ENCODE measurements at places on chromosomes 2 and 18.
A peak's percentile ranks its signal among the peaks of the same experiment; 100 is the strongest.

DNA sequence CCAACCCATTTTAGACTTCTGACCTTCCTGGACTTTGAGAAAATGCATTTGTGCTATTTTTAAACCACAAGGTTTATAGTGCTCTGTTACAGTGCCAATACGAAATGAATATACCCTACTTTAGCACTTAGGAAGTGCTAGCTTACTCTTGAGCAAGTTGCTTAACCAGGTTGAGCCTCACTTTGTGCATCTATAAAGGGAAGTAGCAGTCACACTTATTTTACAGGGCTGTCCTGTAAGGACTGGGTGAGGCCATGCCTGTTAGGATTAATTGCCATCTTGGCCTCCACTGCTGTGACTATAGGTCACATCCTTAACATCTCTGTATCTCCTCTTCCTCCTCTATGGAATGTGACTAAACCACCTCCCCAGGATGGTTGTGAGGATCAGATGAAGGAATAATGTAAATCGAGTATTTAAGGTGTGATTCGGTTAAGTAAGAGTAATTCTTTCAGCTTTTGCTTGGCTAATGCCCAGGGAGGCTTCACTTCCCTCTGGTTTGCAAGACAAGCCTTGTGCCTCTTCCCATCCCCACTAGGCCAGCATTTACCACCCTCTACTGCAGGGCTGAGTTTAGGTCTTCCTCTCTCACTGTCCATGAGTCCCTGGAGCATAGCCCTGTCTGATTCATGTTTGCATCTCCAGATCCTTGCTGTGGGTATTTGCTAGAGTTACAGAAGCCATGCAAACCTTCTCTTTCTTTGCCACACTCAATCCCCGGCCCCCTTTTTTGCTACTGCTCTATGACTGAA lies 341.2 kb downstream of the ZNF521 start:
- no peak for DNase-seq

DNA sequence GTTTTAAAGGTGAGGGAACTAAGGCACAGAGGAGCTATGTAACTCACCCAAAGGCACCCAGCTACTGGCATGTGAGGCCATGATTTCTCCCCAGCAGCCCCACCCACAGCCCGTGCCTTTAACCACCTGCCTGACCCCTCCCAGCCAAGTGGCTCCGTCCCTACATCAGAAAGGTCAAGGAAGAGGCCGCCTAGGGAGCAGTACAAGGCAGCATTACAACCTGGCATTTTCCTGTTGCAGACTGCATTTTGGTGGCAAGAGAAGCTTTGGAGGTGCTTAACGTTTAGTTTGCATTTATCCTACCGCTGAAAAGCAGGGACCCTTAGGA lies 17.5 kb downstream of the STEAP3 start:
- DNase-seq: no peak

GRCh38 chr18:31723990-31724711 lies 36.5 kb downstream of the SLC25A52 start:
- no peak for DNase-seq

- DNase-seq: no peak
Measured at GRCh38 chr2:128797092-128797491, 478.4 kb upstream of the HS6ST1 start.

GRCh38 chr2:23597687-23598086 lies 212.7 kb downstream of the KLHL29 start:
- DNase-seq: no peak

DNA sequence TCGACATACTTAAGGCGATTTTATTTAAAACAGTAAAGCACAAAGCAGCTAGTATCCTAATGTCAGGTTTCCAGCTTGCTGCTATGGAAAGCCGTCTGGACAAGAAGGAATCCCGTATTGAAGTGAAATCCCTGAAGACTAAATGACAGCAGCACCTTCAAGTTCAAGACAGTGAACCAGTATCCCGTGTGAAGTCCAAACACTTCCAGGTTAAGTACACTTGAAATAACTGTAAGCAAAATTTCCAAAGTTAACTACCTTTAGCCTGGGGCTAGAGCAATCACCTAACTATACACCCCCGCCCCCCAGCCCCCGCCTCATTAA lies 1.2 kb downstream of the MBOAT2 start:
- DNase-seq: no peak

DNA sequence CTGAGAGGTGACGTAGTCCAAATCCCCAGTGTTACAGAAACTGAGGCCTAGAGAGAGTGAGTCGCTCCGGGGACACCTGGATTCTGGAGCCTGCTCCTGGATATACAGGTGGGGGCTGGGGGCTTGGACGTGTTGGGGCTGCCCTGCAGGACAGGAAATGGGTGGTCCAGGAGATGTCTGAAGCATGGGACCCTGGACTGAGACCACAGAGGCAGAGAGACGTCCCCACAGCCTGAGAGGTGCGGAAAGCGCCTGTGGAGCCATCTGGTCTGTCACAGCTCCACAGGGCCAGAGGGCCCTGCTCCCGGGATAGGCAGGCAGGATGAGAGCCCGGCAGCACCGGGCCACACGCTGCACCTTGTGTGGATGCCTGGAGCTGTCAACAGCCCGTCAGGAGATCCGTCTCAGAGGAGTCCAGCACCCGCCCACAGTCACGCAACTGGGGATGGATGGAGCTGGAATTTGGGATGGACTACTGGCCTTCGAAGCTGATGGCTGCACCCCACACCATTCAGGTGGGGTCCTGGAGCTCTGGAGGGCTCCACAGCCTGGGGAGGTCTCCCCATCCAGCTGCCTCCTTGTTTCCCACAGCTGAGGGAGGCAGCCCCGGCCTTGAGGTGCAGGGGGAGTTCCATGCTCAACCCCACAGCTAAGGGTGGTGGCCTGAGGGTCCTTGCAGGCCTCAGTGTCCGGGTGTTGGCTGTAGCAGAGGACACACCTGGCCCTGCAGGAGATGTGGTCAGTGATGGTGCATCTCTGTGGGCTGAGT lies 303.0 kb downstream of the NDUFA10 start:
- no peak for DNase-seq

DNA sequence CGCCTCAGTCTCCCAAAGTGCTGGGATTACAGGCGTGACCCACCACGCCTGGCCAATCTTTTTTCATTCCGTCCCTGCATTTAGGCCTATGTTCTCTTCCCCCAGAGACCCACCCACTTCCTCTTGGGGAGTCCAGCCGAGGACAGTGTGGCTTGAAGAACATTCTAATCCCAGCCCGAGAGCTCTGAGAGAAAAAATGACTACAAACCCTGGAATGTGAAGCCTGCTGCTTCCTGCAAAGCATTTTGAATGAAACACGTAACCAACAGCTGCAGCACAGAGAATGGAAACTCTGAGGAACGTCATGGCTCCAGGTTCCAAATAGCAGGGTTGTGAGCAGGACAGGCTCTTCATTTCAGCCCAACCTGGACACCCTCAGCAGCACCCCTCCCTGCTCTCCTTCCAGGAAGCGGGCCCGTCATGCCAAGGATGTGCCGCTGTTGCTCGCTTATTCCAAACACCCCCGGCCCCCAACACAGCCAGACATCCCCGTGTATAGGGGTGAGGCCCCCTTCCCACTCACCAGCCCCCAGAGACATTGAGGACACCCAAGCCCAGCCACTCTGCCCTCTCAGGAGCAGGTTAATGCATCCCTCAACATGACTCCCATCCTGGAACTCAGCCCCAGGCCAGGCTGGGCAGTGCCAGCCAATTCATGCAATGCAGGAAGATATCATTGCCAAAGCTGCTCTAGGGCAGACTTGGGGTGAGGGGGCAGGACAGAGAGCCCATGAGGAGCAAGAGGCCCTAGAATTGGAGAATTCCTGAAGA lies 139.8 kb downstream of the ZFP36L2 start:
- DNase-seq: no peak

DNA sequence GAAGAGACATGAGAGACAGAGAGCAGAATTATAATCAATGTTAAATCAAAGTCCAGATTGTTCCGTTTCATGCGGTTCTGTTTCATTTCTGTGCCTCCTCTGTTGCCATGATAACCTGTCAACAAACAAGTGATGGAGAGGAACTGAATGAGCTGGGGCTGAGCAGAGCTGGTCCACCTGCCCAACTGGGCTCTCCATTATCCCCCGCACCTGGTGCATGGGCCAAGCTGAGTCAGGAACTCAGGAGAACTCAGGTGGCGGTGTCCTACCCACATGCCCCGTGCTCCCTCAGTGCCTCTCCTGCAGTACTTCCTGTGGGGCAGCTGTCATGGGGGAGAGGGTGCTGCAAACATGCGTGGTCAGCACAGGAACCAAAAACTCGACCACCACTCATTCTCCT lies 178.8 kb downstream of the TTC32 start:
- DNase-seq: no peak

DNA sequence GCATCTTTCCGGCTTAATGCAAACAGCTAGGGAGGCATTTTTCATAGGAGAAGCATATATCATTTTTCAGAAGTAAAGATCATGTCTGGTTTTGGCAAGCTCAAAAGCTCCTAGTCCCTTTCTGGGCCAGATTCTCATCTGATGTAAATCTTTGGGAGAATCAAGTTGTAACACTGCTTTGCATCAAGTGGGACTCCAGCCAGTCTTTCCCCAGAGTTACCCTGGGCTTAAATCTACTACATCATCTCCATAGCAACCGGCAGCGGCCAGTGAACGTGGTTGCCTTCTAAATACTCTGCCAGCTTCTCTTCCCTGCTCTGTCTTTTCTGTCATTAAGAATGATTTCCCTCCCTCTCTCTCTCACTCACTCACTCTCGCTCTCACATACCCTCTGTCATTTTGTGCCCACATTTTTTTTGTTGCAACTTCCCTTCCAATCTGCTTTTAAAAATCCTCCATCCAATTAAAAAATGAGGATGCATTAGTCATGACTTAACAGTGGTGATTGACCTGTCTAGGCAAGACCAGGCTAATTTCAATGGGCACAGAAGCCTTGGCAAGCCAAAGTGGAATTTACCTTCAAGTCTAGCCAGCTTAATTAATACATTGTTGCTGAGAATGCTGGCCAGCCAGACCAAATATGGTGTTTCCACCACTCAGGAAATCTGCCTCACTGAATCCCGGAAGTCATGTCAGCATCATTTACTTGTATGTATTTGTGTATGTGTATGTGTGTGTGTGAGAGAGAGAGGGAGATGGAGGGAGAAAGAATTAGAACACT lies 93.0 kb downstream of the NRP2 start:
- DNase-seq: no peak

DNA sequence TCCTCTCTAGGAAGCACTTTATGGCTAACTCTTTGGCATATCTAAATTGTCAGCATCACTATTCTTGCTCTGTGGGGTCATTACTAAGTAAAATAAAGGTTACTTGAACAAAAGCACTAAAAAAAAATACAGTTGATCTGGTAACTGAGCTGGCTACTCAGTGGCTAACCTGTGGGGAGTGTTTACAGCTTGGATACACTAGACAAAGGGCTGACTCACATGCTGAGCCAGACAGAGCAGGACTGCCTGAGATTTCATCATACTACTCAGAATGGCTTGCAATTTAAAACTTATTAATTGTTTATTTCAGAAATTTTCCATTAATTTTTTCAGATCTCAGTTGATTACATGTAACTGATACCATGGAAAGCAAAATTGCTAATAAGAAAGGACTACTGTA lies 1690.4 kb upstream of the SLC39A10 start:
- DNase-seq: no peak

DNA sequence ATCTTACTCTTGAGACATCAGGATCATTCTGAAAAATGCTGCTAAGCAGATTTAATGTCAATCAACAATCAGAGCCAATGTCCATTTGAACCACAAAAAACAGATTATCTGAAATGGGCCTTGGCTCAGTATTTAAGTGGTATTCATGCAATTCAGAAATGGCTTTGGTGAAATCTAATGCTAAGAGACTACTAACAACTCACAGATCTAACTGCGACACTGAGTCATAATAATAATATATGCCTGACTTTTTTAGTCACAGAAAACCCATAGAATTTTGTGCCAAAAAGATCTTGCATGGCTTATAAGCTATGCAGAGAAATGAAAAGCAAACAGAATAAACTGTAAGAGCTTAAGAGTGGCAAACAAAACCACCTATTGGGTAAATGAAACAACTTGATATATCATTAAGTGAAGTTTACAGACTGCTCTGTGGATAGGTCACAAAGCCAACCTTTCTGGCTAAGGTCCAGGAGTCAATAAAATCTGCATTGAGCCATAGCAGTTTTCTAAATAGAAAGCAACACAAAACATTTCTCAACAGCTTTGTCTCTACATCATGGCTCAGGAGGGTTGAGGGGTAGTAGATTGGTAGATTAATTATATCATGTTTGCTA lies 234.3 kb downstream of the LRATD1 start:
- no peak for DNase-seq

GRCh38 chr2:112884869-112885505 lies 26.0 kb upstream of the IL37 start:
- peak; percentile 49 for DNase-seq

GRCh38 chr2:45675263-45675812 lies 23.9 kb downstream of the PRKCE start:
- no peak for DNase-seq

DNA sequence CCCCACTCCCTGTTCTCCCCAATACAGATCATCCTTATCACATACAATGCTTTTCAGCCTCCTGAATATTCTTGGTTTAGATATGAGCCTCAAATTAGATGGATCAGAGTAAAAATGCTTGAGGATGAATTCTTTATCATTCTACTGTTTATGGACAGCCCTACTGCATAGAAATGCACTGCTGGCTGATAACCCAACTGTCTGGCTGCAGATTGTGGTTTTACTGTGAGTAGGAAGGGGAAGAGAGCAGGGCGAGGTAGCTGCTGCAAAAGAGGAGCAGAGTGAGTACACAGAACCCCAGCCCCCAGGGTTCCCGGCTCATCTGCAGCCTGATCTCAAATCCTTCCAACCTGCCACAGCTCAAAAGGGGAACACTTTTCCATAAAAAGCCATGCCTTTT lies 29.4 kb upstream of the NCOA1 start:
- DNase-seq: no peak

GRCh38 chr2:15609341-15610042 lies 17.8 kb downstream of the DDX1 start:
- DNase-seq: no peak

DNA sequence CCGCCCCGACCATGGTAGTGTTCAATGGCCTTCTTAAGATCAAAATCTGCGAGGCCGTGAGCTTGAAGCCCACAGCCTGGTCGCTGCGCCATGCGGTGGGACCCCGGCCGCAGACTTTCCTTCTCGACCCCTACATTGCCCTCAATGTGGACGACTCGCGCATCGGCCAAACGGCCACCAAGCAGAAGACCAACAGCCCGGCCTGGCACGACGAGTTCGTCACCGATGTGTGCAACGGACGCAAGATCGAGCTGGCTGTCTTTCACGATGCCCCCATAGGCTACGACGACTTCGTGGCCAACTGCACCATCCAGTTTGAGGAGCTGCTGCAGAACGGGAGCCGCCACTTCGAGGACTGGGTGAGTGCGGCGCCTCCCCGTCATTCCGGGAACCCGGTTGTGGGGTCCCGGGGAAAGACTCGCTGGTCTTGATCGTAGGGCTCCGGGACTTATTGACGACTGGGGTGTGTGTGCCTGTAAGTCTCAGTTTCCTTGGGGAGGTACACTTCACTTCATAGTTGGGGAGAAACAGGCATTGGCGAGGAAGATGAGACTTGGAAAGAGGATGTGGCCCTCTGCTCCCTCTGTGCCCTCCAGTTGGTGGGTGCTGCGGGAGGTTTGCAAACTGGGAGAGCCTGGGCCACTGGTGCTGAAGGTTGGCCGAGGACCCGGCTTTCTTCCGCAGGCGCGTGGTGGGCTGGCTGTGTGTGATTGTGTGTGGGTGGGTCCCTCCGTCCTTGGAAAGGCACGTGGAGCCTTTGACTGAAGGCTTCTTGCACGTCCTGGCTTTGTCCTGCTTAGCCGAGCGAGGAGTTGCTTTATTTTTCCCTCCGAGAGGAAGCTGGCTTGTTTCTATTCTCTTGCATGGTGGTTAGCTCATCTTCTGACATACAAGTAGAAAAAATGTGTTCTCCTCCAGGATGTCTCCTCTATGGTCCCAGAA lies 886 bp downstream of the PRKCE start:
- no peak for DNase-seq
